GM04504 (cell line): ENCODE measurements at places on chromosomes 1 and 21.

GRCh38 chr21:27201197-27201596 lies 234.3 kb upstream of the ADAMTS5 start:
- no peak for DNase-seq

- DNase-seq = no peak
Measured at GRCh38 chr1:97936976-97937375, 16.1 kb upstream of the DPYD start.

DNA sequence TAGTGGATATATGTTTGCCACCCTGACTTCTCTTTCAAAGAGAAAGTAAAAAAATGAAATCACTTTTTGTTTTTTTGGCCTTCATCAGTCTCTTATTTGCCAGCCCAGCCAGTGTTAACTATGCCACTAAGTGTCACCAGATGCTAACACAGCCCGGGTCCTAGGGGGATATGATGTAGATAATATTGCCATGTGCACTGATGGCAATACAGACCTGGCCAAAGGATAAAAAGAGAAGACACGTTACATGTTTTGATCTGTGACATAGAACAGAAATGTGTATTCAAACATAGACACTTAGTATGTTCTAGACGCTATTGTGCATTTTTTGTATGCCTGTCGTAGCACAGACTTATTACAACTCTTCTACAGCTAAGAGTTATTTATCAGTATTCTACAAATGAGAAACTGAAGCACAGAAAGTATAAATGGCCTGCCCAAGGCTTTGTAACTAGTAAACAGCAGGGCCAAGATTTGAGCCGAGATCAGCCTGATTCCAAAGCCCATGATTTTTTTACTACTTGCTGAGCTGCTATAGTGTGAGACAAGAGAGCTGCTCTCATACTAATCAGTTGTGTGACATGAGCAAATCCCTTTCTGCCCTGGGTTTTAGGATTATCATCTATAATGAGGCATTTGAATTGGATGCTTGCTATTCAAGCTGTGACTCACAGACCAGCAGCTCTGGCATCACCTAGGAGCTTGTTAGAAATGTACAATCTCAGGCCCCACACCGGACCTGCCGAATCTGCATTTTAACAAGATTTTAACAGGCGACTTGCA lies 6.3 kb downstream of the LRRC53 start:
- DNase-seq = no peak

DNA sequence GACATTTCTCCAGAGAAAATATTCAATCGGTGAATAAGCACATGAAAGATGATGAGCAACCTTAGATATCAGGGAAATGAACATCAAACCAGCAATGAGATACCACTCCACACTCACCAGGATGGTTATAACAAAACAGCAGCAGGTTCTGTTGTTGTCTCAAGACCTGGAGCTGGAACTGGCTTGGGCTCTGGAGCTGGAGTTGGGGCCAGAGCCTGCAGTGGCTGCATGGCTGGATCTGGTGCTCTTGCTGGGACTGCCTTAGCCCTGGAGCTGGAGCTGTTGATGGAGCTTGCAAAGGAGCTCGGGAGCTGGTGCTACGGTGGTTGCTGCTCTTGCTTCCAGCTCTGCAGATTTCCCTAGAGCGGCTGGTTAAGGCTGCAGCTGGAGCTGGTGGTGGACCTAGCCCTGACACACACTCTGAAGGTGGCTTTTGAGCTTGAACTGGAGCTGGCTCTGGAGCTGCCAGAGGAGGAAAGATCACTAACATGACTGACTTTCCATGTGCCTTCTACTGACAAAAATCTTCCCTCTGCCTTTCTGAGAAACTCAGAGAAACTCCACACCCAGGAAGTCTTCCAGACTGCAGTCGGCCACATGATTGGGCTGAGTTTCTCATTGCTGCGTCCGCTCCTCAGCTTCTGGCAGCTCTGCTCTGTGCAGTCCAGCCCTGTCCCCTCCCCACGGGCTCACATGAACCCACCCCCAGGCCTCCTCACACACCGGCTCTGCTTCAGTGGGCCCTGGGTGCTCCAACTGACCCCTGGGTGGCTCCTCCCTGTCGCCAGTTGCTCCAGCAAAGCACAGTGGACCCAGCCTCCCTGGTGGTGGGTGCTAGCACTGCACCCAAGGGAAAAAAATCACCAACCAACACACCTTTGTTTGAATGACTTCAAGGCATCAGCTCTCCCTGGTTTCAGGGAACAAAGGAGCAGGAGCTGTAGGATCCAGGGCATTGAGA lies 139.1 kb upstream of the FMN2 start:
- DNase-seq = no peak

DNA sequence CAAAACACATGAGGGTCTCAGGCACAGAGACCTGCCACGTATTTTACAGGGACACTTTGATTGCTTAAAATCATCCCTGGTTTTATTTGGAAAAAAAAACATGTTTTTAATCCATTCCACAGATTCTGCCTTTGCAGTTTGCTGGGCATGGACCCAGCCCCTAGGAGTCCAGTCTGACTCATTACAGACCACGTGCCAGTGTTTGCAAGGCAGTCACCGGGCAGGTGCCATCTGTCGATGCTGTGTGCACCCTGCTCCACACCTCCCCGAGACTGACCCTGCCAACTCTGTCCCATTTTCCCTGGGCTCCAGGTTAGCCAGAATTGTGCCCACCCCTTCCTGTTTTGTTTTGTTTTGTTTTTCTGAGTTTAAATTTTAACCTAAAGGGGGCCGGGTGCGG lies 148.4 kb upstream of the TMEM51 start:
- no peak for DNase-seq

GRCh38 chr1:8506995-8507615 lies 189.2 kb downstream of the SLC45A1 start:
- DNase-seq = no peak

DNA sequence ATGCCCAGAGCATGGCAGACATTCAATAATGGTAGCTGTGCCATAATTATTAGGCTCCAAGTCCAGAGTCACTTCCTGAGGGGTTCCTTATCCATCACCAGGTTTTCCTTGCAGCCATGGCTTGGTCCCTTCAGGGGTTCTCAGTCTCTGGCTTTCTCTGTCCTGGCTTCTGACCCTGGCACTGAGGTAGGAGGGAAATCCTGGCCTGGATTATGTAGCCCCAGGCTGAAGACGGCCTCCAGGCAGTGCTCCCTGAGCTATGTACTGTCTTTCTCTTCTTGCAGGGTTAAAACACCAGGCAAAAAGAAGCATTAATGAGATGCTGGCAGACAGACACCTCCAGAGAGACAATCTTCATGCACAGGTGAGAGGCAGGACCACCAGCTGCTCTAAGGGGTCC lies 9.5 kb upstream of the PADI3 start:
- DNase-seq = peak; percentile 82
